ENCODE measurements at places on chromosomes 1 and 21.

- DNase-seq: no peak
These were observed 502.8 kb downstream of the LTN1 start for GRCh38 chr21:28489821-28490350.

GRCh38 chr1:204647114-204647804, 38.3 kb downstream of the LRRN2 start:
- DNase-seq: no peak

GRCh38 chr1:148383966-148384365, 99.1 kb downstream of the PPIAL4G start:
- no peak for DNase-seq

DNA sequence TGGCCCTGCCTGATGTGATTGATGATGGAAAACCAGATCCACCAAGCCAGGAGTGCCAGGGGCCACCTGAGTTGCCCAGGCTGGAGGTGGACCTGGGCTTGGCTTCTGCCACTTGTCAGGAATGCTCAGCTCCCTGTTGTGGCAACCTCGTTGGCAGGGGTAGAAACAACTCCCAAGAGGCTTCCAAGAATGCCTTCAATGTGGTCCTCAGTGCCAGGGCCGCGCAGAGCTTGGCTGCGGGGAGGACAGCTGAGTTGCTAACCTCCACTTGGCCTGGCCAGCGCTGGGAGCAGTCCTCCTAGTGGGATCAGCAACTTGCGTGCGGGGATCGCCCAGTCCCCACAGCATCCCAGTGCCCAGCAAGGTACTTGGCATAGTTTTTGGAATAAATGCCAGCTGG, 9.0 kb downstream of the MYOM3 start:
- no peak for DNase-seq
